Activated naive CD8-positive, alpha-beta T cell treated with anti-CD3 and anti-CD28 coated beads, Interleukin-2, amount 50 U/mL, for 24 hours (primary cell): ENCODE measurements at places on chromosomes 7 and 10.

DNA sequence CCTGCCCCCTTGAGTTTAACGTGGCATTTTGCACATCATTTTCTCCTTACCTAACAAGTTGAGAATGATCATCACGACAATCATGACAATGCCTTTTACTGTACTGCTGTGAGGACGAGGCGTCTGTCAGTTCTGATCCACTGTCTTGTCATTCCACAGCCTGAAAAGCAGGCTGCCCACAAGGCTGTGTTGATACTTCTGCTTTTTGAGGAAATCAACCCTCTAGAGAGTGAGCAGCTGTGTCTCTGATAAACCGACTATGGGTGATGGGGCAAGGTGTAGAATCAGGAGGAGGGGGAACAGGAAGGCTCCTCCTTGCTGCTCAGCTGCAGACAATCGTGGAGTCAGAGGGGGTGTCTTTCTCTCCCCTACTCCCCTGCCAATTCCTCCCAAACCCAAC, 30.6 kb upstream of the C10orf120 start:
- no peak for DNase-seq

GRCh38 chr10:98676895-98677294, 230.2 kb upstream of the HPS1 start:
- no peak for DNase-seq

GRCh38 chr7:100818366-100818765, 9.0 kb downstream of the EPHB4 start:
- DNase-seq = no peak

DNA sequence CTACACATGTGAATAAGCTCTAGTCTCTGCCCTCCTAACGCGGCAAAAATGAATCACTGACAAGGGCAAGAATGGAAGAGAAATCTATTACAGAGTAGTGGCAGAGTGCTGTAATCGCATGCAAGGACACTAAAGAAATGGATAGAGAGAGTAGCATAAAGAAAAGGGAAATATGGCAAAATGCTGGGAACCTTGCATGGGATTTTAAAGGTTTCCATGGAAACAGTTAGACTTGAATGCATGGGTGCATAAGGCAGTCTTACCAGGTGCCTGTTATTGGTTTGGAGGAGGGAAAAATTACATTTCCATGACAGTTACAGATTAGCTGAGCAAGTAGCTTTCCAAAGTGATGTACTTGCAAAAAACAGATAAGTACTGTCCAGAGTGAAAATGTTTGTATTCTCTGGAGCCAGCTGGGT, 233.4 kb downstream of the PTN start:
- DNase-seq = no peak
